Activated CD4-positive, alpha-beta T cell treated with anti-CD3 and anti-CD28 coated beads, Interleukin-2, amount 50 U/mL, for 1 hour (primary cell): ENCODE measurements at places on chromosomes 7 and 10.

DNA sequence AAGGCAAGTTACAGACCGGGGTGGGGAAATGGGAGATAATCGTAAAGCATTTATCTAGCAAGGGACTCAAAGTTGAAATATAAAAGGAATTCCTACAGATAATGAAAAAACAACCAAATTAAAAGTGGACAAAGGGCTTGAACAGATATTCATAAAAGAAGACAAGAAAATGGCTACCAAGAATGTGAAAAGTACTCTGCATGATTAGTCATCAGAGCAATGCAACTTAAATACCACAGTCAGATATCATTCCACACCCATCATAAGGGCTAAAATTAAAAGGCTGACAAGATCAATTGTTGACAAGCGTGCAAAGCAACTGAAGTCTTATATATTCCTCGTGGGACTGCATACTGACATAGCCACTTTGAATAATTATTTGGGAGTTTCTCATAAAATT, 124.6 kb upstream of the RSU1 start:
- no peak for DNase-seq

DNA sequence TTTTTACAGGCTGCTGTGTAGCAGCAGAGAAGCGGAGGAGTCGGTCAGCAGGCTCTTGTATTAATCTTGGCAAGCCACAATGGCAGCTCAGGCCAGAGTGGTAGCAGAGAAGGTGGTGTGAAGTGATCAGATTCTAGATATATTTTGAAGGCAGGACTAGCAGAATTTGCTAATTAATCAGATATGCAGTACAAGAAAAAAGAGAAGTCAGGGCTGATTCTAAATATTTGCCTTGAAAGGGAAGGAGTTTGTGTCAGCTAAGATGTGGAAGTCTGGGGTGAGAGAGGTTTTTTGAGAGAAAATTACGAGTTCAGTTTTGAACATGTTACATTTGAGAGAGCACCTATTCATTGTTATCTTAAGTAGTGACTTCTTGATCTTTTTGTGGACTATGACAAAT, 176.3 kb downstream of the WNT2 start:
- DNase-seq: no peak

GRCh38 chr7:129110258-129110981, 34.1 kb upstream of the TSPAN33 start:
- DNase-seq: no peak

DNA sequence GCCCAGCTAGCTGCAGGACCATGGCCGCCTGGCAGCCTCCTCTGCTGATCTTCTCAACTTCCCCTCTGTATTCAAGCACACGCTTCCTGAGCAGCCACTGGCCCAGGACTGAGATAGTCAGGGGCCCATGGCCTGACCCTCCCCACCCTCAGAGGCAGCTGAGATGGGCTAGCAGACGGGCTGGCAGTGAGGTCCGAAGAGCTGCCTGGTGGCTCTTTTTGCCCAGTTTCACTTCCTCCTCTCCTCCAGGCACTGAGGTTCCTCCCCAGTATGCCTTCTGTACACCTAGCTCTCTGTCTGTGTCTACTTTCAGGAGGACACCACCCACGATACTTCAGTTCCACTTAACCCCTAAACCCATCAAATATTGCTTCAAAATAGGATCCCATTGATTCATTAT, 395.6 kb downstream of the TNS3 start:
- DNase-seq: no peak
